Activated T-cell treated with anti-CD3 and anti-CD28 coated beads for 4 hours (primary cell): ENCODE measurements at places on chromosomes 2 and 18.

DNA sequence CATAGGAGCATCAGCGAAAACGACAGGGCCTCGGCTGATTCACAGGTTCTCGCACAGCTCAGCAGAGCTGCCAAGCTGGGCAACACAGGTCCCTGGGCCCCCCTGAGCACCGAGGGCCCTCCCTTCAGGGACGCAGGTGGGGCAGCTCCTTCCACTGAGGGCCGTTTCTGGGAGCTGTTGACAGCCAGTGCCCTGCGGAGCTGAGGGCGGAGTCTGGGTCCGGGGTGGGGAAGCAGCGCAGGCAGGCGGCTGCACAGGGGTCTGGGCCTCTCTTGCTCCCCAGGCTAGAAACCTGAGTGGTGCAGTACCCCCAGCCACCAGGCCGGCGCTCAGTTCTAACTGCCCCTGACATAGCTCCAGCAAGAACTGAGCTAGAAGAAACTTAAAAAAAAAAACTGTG is 65.7 kb downstream of the PXDN start:
- no peak for DNase-seq

- no peak for DNase-seq
Observed at GRCh38 chr2:233584210-233584609, 17.6 kb upstream of the USP40 start.

GRCh38 chr18:35661483-35662146 is 80.1 kb downstream of the GALNT1 start:
- no peak for DNase-seq

- no peak for DNase-seq
Observed at GRCh38 chr18:46366751-46367376, 262.7 kb downstream of the HAUS1 start.

DNA sequence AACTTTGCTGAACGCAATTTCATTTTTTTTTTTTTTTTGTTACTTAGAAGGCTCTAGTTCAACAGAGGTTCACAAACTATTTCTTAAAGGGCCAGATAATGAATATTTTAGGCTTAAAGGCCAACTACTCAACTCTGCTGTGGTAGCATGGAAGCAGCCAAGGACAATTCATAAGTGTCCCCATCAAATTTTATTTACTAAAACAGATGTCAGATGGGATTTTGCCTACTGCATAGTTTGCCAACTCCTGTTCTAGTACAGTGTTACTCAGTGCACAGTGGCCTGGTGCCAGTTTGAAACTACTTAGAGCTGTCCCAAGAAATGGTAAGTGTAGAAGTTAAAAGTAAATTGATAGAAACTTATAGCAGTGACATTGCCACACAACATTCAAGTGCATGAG is 949.4 kb upstream of the FANCL start:
- no peak for DNase-seq
